Activated effector memory CD4-positive, alpha-beta T cell treated with anti-CD3 and anti-CD28 coated beads, Interleukin-2, amount 50 U/mL, for 16 hours (primary cell): ENCODE measurements at places on chromosomes 4 and X.

- DNase-seq, result no peak
Measured at GRCh38 chr4:165877286-165877685, 4.2 kb downstream of the TLL1 start.

GRCh38 chrX:10769195-10769594, 148.8 kb upstream of the MID1 start:
- no peak for DNase-seq

DNA sequence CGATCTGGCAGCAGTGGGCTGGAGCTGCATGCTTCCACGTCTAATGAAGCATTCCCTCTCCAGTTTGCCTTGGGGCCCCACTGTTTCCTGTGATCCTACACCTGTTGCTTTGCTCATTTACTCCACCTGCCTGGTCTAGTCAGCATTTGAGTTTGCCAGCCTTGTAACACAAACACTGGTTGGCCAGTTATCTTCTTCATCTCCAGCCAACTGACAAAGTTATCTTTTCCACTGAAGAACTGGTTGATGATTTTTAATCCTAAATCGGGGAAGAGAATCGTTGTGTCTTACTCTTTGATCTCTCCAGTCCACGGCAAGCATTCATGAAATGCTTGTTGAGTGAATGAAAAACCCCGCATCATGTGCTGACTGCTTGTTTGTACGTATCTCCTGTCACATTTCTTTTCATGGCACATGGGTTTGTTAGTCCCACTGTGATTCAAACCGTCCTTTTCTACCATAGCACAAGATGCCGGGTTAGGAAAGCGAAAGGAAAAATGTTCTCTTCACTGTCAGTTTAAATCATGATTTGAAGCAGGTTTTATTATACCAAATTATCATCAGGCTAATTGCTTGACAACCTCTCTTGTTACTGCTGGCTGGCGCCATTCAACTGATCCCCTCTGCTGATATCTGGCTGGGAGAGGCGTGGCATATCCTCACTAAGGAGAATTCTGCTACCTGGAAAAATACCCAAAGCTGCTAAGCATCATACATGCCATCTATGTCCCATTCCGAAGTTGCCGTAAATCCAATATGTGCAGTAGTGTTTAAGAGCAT, 144.8 kb downstream of the SHROOM3 start:
- DNase-seq, result no peak

DNA sequence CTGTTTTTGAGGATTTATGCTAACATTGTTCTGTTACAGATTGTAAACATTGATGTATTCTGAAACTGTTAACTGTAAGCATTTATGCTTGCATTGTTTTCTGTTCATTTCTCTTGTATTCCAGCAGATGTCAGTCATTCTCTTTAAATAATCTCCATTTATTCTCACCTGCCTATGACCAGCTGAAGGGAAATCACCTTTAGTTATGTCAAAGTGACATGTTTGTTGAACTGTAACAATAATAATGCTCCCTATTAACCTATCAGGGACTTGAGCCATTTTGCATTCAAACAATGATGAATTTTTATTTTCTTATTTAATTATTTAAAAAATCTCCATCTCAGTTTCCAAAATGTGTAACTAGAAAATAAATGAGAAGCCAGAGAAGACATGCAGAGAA, 58.0 kb downstream of the SPCS3 start:
- no peak for DNase-seq
